D721Med (cell line): ENCODE measurements at places on chromosomes 2 and 18.

- DNase-seq: peak; percentile 15
Measured at GRCh38 chr2:177020524-177021119, 192.0 kb upstream of the HNRNPA3 start.

DNA sequence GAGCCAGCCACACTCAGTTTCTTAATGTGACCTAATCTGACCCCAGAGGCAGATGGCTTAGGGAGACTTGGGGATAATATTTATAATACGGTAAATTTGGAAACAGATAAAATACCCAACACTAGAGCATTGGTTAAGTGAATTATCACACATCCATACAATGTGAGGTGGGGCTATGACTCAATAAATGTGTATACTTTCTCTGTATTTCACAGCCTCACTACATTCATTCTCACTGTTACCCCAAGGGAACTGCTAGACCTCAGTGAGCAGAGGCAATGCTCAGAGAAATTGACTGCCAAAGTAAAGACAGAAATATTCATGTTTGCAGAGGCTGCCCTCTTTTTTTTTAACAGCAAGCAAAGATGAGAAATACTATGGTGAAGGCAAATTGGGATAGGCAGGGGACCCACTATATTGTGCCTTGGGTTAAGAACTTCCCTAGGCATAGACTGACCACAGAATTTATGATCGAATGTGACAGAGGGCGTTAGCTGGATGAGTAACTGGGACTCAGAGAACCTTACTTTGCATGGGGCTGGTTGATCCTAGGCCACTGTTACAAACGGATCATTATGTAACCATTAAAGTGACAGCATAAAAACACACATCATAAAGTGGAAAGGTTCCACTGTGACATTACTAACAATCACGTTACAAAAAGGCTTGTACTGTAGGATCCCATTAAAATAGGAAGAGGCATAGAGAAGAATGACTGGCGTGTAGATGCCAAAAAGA is 246.0 kb upstream of the LYPD1 start:
- no peak for DNase-seq

DNA sequence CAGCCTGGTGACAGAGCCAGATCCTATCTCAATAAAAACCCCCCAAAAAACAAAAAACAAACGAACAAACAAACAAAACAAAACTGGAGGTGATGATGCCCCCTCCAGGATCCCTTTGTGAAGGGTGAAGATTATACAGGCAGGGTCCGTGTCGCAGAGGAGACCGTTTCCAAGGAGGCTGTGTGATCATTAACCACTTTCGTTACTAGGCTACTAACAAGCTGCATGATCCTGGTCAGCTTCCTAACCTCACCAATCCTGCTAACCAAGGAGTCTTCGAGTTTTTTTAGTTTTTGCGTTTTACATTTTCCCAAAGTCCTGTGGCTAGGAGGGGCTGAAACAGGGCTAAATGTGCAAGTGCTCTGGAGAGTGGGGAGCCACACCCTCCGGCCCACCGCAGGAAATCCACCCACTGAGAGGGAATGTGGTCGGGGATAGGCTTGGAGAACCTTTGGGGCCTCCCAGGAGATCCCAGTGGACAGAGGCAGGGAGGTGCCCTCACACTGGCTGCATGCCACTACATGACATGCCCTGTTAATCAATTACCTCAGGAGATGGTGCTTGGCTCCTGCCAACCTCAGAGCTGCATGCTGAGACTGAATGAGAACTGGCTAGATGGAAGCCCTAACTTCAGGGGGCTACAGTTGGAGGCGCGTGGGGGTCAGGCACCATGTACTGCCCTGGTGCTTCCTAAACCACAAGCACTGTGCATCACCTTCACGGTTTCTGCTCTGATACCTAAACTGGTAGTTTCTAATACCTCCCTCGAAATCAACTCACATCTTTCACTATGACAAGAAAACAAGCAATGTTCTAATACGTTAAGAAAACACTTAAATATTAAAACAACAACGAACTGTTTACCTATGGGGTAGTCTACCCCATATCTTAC is 67.5 kb upstream of the RGPD5 start:
- no peak for DNase-seq

DNA sequence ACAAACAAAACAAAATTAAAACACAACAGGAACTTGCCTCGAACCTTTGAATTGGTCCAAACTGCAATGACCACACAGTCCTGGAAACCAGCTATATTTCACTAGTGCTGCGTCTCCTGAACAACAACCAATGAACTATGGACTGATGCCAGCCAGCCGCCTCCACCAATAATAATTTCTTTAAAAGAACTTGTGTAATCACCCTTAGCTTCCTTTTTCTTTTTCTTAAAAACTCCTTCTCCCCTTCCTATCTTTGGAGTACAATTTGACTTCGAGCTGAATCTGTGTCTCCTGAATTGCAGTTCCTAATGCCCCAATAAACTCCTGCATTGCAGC is 1.6 kb upstream of the CXXC1 start:
- no peak for DNase-seq

GRCh38 chr2:45102141-45102540 is 92.9 kb upstream of the SIX2 start:
- no peak for DNase-seq

- DNase-seq: no peak
Measured at GRCh38 chr2:112957511-112957910, 20.3 kb upstream of the IL36G start.

DNA sequence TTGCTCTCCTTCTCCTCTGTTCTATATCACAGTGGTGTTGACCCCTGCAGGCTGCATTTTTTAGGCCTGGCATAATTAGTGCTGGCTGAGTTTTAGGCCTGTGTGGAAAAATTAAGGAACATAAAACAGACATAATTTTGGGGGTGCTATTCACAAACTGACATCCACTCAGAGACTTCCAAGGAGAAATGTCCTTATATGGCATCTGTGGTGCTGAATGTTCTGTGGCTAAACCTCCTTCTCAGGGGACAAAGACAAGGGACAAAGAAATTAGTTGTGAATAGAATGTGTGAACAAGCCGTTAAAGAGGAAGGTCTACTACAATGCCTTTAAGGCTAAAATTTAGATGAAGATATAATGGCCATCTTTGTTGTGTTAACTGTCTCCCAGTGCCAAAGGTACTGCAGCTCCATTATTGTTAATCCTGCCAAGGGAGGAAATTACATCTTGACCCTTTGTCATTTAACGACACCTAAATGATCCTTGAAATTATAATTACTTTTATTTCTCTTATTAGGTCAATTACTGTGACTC is 870.0 kb upstream of the CHAC2 start:
- DNase-seq: no peak

DNA sequence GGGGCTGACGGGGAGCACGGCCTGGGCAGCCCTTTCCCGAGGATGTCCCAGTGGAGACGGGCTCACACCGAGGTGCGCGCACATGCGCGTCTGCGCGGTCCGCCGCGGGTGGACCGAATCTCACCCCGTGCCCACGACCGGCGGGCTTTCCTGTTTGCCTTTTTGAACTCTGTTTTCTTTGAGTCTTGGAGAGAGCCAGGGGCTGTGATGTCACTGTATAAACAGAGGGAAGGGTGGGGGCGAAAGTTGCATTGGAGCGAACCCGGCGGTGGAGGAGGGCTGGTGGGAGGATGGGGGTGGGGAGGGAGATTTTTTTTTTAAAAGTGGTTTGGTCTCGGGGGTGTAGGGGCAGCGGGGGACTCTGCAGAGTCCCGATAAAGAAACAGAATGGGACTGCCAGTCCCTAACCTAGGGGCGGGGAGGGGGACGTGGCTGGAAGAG is 141.2 kb upstream of the CTAGE1 start:
- no peak for DNase-seq

GRCh38 chr2:140079038-140079437 is 1298.8 kb upstream of the NXPH2 start:
- no peak for DNase-seq

DNA sequence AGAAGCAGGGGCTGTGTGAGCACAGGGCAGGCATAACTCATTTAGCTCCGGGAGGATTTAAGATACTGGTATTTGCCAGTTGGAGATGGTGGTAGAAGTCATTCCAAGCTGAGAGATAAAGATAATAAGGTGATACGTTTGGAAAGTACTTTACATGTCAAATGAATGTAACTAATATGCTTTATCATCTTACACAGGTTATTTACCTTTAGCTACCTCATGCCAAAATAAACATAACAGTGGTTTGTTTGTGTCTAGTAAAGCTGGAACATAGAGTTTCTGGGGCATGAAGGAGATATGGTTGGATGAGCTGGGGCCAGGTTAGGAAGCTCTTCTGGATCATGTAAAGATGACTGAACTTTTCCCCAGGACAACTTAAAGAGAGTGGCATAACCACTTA is 126.9 kb upstream of the PIK3C3 start:
- no peak for DNase-seq

DNA sequence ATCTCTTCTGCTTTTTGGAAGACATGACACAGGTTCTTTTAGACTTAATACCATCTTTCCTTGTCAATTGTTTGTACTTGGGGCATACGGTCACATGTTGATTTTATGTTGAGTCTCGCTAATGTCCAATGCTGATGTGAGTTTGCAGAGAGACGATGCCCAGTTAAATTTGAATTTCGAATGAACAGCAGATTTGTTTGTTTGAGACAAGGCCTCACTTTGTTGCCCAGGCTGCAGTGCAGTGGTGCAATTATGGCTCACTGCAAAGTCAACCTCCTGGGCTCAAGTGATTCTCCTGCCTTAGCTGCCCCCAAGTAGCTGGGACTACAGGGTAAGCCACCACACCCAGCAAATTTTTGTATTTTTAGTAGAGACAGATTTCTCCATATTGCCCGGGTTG is 473.5 kb downstream of the RIT2 start:
- DNase-seq: no peak

DNA sequence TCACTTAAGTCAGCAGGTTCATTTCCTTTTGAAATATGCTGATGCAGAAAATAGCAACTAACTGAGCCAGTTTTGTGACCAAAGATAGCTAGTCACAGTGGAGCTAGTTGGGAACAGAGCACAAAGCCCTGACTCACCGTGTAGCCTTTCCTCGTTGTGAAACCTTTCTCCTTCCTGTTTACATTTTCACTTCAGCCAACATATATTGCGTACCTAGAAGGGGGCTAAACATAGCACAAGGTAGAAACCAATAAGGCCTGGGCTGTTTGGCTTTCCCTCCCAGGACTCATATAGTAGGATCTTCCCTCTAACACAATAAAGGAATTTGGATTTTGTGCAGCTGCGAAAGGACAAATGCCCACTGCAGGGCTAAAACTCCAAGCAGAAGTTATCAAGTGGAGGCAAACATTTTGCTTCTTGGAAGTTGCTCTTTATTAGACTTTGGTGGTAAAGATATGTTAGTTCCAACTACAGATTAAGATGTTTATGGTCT is 24.5 kb upstream of the LPIN2 start:
- no peak for DNase-seq

- no peak for DNase-seq
Measured at GRCh38 chr2:174600349-174600748, 2.7 kb upstream of the WIPF1 start.

DNA sequence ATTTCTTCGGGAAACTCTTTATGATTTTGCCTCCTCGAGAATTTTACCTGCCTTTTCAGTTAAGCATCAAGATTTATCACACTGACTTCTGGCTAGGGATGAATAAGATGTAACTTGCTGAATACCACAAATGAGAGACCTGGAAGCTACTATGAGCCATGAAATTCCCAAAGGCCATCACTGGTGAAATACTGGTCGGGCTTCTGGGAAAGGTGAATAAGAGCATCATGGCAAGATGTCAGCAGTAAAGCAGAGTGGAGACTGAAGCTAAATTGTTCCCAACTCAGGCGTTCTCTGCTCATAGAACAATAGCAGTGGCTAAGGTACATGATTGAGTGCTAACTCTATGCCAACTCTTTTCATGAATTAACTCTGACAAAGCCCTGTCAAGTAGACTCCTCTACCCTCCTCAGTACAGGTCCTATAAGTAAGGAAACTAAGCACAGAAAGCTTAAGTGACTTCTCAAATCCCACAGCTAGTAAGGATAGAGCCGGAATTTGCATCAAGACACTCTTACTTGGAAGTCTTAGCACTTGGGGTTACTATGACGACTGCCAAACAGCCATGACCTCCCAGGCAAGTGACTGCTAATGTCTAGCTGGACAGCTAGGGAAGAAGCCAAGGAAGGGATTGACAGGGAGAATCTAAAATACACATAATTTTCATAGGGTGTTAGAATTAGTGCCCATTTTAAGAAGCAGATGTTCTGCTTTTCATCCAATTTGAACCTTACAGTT is 22.7 kb upstream of the DSC3 start:
- no peak for DNase-seq

DNA sequence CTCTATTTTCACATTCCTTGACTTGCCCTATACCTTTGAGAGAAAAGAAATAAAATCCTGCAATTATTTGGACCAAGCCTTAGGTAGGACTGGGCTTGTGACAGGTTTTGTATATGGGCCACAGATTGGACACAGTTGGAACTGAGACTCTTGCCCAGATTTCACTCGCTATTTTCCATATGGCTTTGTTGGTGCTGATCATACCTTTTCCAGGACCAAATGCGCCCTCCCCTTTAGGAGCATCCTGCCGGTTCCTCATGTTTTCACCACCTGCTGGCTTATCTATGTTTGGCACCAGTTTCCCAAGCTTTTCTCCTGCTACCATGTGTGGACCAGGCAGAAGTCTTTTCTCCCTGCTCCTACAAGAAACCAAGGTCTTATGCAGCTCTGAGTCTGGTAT is 494.9 kb downstream of the EPHA4 start:
- no peak for DNase-seq

DNA sequence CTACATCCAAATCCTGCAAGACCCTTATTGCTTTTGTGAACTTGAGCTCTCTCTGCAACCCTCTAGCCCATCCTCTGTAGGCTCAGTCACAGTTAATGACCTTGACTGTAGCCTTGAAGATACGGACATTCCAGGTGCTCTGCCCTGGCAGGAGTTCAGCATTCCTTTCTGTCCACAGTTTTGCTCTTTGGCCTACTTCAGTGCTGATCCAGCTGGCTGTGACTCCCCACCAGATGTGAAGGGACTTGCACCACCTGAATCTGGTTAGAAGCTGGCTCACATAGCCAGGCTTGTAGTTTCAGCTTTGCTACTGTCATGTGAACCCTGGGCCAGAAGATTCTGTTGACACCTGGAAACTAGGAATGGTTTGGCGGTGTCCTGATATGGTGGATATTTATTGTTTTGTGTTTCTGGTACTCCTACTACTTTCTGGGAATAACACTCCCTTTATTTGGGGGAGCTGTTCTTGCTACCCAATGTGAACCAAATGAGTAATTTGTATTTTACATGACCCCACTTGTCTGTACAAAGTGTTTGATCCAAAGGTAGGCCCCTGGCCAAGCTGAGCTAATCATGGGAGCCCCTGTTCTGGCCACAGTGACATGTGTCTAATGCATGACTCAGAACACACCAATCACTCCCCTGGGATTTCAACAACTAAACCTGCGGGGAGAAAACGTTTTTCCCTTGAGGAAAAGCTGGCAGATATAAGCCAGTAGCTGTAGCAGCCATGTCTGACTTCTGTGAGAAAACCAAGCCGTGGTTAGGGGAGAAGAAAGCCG is 73.4 kb downstream of the CDCA7 start:
- DNase-seq: no peak

- no peak for DNase-seq
Measured at GRCh38 chr2:1626271-1626681, 118.0 kb downstream of the PXDN start.

- no peak for DNase-seq
Measured at GRCh38 chr2:223494496-223494895, 107.7 kb downstream of the SCG2 start.

- no peak for DNase-seq
Measured at GRCh38 chr2:43003702-43004101, 211.3 kb upstream of the HAAO start.
